ENCODE measurements at places on chromosomes 16 and 17.

GRCh38 chr16:75053791-75054555, 55.1 kb downstream of the ZNRF1 start:
- DNase-seq: no peak

DNA sequence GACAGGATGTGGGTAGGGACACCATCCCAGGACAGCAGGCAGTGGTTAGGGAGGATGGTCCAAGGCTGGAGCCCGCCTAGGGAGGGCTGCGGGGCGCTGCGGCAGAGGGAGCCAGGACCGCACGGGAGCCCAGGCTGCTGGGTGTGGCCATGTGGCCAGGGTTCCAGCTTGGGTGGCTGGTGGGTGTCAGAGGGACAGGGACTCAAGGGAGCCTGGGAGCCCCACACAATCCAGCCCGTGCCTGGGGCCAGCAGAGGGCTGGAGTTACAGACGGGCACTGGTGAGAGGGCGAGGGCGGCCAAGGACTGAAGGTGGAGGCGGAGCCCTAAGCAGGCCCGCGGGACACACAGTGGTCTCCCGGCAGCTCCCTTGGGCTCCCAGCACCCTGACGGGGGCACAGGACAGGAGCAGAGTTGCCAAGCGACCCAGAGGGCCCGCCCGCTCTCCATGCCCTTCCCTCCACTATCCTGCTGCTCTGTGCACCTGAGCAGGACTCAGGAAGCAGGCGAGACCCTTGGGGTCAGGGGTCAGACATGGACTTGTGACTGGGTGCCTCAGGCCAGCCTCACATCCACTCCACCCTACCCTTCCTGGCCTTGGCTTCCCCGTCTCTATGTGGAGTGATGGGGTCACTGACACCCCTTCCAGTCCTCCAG, 7.1 kb downstream of the MRPL28 start:
- DNase-seq: no peak

GRCh38 chr17:606508-607250, 108.0 kb downstream of the VPS53 start:
- no peak for DNase-seq

- DNase-seq: peak; percentile 53
Observed at GRCh38 chr17:2749784-2750181, 331 bp upstream of the CCDC92B start.

DNA sequence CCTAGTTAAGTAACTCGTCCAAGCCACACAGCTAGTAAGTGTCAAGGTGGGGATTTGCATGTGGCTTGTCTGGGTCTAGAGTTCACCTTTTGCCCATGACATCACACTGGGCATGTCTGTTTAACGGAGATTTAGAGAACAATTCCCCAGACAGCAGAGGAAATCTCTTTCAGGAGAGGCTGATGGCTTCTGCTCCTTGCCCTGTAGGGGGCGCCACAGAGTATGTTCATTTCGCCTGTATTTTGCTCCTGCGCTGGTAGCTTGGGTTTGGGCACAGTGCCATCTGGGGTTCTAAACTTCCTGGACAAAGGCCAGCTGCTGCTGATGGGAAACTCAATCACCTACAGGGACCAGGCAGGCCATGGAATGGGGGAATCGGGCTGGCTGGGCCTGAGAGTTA, 20.4 kb downstream of the OTOA start:
- peak; percentile 4 for DNase-seq

All from activated T-helper 9 cell treated with anti-CD3 and anti-CD28 coated beads, Interleukin-2, amount 50 U/mL, for 16 hours (primary cell).